ENCODE measurements at places on chromosomes 12 and 14.

DNA sequence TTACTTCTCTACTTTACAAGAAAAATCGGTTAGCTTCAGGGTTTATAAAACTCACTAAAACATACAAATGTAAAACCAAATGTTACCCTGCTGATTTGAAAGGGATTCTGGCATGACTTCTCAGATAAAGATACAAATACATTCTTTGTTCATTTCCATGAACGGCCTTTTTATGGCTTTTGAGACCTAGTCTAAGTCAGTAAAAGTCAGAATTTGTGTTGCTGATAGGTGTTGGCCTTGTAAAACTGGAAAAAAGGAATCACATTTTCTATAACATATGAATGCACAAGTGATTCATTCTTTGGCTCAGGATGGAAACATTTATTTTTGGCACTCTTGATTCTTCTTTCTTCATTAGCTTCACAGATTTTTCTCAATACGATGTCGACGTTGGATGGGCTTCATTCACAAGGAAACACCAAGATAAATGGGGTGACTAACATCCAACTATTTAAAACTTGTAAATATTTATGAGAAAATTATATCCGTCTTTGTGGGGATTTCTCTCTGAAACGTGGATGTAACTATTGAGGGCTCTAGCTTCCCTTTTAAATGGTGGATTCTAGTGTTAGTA, 27.0 kb upstream of the CPM start:
- no peak for DNase-seq

DNA sequence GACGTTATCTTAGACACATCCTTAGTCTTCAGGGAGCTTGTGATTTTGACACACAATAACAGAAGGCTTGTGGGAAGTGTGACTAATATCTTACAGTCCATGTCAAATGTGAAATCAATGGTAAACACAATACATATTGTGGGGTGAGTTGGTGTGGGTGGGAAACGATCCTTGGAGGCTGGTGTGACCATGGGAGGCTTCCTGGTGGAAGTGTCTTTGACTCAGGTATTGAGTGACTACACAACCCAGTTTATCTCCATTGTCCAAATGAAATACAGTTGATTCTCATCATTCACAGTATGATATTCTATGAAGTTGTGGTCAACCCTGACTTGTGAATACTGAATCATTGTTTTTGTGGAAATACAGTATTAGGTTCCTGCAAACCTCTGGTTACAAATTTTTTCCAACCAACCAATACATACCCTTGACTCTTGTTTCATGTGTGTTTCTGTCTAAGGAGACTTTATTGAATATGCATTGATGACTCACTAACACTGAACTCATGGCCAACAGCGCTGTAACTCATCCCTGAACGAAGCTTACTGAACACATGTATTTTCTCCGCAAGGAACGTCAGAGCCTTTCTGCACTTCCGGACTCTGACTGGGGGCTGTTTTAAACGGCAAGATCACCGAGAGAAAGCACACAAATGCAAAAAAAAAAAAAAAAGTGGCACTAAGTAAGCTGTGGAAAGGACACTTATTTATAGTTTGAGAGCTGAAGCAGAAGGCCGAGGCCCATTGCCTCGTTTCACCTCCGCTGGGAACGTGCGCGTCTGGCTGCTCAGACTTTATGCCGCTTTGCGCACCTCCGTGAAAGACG, 59.0 kb downstream of the CLMN start:
- no peak for DNase-seq

GRCh38 chr12:107497231-107497630, 188.4 kb upstream of the PWP1 start:
- DNase-seq: no peak

GRCh38 chr12:116376354-116377193, 99.1 kb upstream of the MED13L start:
- no peak for DNase-seq

GRCh38 chr12:31001581-31002360, 71.9 kb upstream of the DDX11 start:
- no peak for DNase-seq

DNA sequence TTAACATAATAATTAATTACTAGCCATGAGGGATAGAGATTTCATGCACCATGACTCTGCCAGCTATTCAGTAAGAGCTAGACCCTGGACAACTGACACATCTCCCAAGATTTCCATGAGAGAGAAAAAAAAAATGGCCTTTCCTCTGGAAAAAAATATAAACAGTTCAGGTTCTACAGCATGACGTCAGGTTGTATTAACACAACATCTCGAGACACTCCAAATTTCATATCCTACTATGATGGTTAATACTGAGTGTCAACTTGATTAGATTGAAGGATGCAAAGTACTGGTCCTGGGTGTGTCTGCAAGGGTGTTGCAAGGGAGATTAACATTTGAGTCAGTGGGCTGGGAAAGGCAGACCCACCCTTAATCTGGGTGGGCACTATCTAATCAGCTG, 11.1 kb downstream of the DBX2 start:
- no peak for DNase-seq

- DNase-seq: peak; percentile 28
Observed at GRCh38 chr14:56812364-56813141, 2.3 kb upstream of the OTX2 start.

DNA sequence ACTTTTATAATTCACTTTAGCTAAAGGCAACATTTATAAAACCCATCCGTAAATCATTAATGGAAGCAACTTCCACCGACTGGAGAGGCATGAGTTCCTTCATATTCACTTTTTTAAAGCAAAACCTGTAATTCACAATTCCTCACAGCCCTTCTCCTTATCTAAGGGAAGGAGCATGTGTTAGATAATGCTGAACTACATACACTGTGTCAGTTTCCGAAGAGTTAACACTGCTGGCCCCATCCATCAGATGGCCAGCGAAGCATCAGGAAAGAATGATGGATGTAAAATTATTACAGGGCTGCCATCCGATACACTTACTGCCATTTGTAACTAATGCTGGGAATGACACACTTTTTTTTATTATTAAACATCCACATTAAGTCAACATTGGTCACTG, 392.8 kb downstream of the SOX5 start:
- DNase-seq: no peak

DNA sequence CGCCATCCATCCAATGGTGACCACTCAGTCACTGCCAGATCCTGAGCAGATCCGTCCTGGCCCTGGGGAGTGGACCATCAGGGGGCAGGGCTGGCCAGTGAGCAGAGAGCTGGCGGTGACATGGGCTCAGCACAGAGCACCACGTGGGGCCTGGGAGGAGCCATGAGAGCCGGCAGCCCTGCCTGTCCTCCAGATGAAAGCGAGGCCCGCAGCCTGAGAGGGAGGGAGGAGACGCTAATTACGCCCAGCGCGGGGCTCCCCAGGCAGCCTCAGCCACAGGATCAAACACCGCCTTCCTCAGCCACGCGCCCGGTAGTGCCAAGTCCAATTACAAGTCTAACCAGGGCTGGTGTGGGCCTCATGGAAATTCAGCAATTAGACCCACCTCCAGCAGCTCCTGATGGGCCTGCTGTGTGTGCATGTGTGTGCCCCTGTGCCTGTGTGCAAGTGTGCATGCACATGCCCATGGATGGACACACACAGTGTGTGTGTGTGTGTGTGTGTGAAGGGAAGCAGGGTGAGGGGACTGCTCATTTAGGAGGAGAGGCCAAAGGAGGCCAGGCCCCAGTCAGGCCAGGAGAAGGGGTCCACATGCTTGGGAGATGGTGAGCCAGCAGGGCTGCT, 68.0 kb downstream of the KIF26A start:
- DNase-seq: peak; percentile 76

DNA sequence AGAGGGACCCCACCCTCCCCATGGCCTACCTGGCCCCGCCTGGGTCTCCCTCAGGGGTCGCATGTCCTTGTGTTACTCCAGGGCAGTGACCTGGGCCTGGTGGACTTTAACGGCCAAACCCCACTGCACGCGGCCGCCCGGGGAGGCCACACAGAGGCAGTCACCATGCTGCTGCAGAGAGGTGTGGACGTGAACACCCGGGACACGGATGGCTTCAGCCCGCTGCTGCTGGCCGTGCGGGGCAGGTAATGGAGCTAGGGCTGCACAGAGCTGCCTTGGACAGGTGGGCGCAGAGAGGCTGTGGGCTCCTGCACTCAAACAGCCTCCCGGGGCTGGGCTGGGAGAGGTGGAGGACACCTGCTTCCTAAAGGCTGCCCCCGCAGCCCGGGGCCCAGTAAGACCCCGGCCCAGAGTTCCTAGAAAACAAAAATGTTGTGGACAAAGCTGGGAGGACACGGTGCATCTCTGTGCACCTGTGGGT, 21.6 kb downstream of the ASPG start:
- peak; percentile 19 for DNase-seq

DNA sequence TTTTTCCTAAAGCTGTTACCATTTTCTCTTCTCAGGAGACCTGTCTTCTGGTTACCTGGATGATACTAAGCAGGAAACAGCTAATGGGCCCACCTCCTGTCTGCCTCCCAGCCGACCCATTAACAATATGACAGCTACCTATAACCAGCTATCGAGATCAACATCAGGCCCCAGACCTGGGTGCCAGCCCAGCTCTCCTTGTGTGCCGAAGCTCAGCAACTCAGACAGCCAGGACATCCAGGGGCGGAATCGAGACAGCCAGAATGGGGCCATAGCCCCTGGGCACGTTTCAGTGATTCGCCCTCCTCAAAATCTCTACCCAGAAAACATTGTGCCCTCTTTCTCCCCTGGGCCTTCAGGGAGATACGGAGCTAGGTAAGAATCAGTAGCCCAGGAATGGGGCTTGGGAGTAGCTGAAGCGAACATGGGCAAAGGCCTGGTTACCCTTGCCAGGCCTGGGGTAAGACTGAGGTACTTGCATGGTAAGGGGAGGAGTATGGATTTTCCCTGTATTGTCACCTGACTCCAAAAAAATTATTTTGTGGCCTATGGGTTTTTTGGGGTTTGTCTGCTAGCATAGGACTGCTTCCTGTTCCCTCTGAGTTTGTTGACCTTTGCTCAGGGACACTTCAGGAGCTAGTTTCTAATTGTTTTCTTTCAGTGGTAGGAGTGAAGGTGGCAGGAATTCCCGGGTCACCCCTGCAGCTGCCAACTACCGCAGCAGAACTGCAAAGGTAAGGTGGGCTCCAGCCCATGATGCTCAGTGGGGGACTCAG, 26.6 kb downstream of the TRAFD1 start:
- no peak for DNase-seq

GRCh38 chr12:46944088-46944487, 118.3 kb upstream of the SLC38A4 start:
- DNase-seq: no peak

GRCh38 chr12:93244514-93245077, 133.1 kb upstream of the NUDT4 start:
- no peak for DNase-seq

- no peak for DNase-seq
Observed at GRCh38 chr12:88982694-88983093, 369.6 kb downstream of the DUSP6 start.

GRCh38 chr12:91419809-91420208, 237.2 kb upstream of the DCN start:
- no peak for DNase-seq

- DNase-seq: no peak
Observed at GRCh38 chr12:101750152-101750551, 10.9 kb upstream of the SYCP3 start.

DNA sequence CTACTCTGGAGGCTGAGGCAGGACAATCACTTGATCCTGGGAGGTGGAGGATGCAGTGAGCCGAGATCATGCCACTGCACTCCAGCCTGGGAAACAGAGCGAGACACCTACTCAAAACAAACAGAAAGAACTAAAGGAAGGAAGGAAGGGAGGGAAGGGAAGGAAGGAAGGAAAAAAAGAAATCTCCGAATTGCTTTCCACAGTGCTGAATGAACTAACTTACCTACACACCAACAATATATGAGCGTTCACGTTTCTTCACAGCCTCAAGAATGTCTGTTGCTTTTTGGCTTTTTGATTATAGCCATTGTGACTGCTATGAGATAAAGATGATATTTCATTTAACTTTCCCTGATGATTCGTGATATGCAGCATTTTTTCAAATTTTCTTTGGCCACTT, 1343.7 kb downstream of the LRFN5 start:
- DNase-seq: no peak

DNA sequence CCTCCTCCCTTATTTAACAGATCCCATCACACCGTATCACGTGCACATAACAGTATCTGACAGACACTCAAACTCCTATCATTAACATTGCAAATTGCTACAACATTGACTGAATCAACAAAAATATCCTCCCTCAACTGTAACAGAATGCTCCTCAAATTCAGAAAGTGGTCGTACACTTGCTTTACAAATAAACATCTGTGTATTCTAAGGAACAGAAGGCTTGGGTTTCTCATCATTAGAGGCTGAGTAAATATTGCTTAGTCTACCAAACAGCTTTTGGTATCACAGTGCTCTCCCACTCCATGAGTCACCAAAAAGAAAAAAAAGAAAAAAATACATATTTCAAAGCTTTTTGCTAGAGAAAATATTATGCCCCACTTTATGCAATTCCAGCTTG, 23.9 kb downstream of the FERMT2 start:
- DNase-seq: no peak

GRCh38 chr12:126558810-126559209, 1493.6 kb downstream of the AACS start:
- no peak for DNase-seq

GRCh38 chr14:74524076-74524811, 30.7 kb downstream of the ISCA2 start:
- DNase-seq: no peak

- DNase-seq: peak; percentile 77
Observed at GRCh38 chr12:109304485-109304884, 4.6 kb downstream of the FOXN4 start.

GRCh38 chr12:20513189-20513588, 144.9 kb downstream of the PDE3A start:
- no peak for DNase-seq

DNA sequence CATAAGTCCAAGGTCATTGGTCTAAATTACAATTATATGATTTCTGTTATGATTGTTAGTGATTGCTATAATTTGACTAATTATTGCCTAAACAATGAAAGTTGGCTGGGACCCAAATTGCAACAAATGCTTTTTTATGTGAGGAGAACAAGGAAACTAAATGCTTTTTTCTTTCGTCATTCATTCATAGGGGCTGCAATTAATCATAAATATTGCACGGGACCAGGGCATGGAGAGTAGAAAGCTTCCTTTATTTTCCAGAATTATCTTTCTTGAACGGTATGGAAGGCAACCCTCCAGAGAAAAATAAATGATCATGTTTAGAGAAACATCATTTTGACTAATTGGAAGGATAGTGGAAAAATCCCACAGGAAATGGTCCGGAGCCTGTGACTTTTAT, 32.6 kb upstream of the ARHGAP5 start:
- no peak for DNase-seq
